ENCODE measurements at places on chromosomes 16 and 17. TPM values are rescaled to one million over a fixed set of nuclear protein-coding genes. Genes with fewer than 3 reads are reported as not detected.

Gene RNU2-1
- not detected for polyA plus RNA-seq

Gene CTRL
- polyA plus RNA-seq = 17.8 TPM

Gene PGS1
- polyA plus RNA-seq = 87.4 TPM

Gene MAF
- 0.35 TPM for polyA plus RNA-seq

Gene GP1BA
- polyA plus RNA-seq = 0.07 TPM

Gene TMEM204
- 2.3 TPM for polyA plus RNA-seq

Gene TMEM220
- polyA plus RNA-seq = 2.5 TPM

Gene ABCC12
- not detected for polyA plus RNA-seq

Gene C17orf50
- not detected for polyA plus RNA-seq

Gene CES4A
- polyA plus RNA-seq = 18.9 TPM

Gene PRCD
- 10.5 TPM for polyA plus RNA-seq

Gene CHST5
- polyA plus RNA-seq = not detected

Gene MSLN
- not detected for polyA plus RNA-seq

Gene CD300H
- 0.58 TPM for polyA plus RNA-seq

Gene CCL5
- 5.4 TPM for polyA plus RNA-seq

Gene SOX8
- 0.03 TPM for polyA plus RNA-seq

Gene MYL4
- 0.26 TPM for polyA plus RNA-seq

Gene PRSS8
- not detected for polyA plus RNA-seq

Gene CACNG3
- not detected for polyA plus RNA-seq

Gene ITGB3
- 0.07 TPM for polyA plus RNA-seq

Gene ATP2A3
- polyA plus RNA-seq = 697 TPM

Gene MMP28
- polyA plus RNA-seq = 0.74 TPM

Gene CRISPLD2
- 0.37 TPM for polyA plus RNA-seq

Gene MPO
- polyA plus RNA-seq = not detected

Gene FAM20A
- polyA plus RNA-seq = not detected

Gene ANKFY1
- polyA plus RNA-seq = 23.1 TPM

Gene NPTX1
- polyA plus RNA-seq = 0.07 TPM

Gene ZNF423
- not detected for polyA plus RNA-seq

Gene SKAP1
- 24.5 TPM for polyA plus RNA-seq

Gene TBC1D24
- polyA plus RNA-seq = 6.9 TPM

Gene CEP131
- 35.0 TPM for polyA plus RNA-seq

Gene KRT26
- polyA plus RNA-seq = not detected

Gene ABI3
- 15.6 TPM for polyA plus RNA-seq

Gene CCL11
- not detected for polyA plus RNA-seq

Gene ASB16
- polyA plus RNA-seq = not detected

Gene DCTN5
- polyA plus RNA-seq = 22.4 TPM

Gene COPRS
- polyA plus RNA-seq = 17.7 TPM

Gene COTL1
- polyA plus RNA-seq = 158 TPM

Gene HIC1
- polyA plus RNA-seq = 1.5 TPM

Data from B cell (primary cell).